ENCODE measurements at places on chromosomes 2 and 18.

GRCh38 chr2:229153951-229154350, 117.1 kb downstream of the PID1 start:
- peak; percentile 21 for DNase-seq

- DNase-seq = no peak
These were observed 46.6 kb downstream of the PIGN start for GRCh38 chr18:62140259-62140658.

DNA sequence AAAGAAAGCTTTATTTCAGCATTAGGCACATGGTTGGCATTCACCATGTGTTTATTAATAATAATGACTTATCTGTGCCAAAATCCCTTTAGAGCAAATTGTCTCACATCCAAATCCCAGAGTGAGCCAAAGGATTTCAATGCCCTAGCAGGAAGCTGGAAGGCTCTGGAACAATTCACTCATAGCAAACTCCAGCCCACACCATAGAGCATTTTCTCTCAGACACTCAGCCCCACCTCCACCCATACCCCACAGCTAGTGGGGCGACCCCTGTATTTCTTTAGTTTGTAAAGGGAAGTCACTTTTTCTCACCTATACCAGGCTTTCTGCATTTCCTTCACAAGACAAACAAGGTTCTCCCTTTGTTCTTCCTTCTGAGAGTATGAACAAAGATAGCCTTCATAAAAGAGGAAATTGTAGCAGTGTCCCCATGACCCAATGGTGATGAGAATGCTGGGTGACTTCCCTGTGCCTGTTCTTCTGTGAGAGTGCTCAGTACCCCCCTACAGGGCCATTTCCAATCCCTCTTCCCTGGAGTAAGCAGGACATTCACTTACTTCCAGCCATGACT, 100.1 kb upstream of the APCDD1 start:
- no peak for DNase-seq

GRCh38 chr2:195437521-195437920, 219.5 kb upstream of the SLC39A10 start:
- DNase-seq = no peak

GRCh38 chr2:74063486-74063885, 78.8 kb downstream of the TET3 start:
- DNase-seq = peak; percentile 64

DNA sequence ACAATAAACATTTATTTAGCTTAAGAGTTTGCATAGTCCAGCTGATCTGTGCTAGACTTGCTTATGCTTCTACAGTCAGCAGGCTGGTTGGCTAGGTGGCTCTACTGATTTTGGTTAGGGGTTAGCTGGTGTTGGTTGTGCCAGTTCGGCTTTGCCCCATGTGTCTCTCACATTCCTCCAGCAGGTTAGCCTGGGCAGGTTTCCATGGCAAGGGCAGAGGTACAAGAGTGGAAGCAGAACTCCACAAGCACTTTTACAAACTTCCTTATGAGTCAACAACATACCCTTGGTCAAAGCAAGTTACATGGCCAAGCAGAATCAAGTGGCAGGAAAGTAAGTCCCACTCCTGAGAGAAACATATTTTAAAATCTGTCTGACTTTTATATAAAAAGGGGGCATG, 82.3 kb downstream of the SS18 start:
- DNase-seq = no peak

- no peak for DNase-seq
These were observed 99.5 kb downstream of the HS1BP3 start for GRCh38 chr2:20551260-20551944.

DNA sequence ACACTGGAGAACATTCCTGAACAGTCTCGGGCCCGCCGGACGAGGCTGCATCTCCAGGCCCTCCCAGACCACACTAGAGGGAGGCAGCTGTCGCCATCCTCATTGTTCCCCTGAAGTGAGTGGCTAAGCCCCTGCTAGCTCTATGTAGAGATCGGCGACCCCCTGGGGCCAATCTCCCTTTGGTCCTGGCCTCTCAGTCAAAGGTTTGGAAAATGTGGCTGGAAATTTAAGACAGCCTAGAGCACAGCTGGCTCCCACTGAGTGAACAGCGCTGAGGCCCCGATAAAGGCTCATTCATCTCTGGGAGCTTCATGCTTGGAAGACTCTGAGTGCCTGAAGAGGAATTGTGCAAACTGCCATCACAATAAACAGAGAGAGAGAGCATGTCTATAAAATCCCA, 360.3 kb downstream of the CLIP4 start:
- DNase-seq = no peak

DNA sequence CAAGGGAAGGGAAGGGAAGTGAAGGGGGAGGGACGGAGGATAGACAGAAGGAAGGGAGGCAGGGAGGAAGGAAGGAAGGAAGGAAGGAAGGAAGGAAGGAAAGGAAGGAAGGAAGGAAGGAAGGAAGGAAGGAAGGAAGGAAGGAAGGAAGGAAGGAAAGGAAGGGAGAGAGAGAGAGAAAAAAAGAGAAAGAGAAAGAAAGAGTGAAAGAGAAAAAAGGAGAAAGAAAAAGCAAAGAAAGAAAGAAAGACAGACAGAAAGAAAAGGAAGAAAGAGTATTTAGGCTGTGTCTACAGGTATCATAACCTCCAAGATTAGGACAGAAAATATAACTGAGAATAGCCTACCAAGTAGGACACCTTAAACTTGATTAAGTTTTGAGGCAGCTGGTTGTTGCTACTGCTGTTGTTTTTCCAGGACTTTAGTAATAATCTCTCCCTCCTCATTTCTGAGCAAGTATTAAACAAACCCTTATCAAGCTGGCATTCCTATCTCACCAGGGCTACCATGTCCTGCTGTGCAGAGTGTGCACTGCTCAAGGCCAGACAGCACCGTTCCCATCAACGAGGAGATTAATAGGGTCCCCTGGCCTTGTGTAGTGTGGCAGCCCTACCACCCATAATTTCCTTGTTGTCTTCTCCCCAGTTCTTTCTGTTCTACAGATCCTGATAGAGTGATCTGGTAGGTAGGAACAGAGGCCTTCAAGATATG, 90.5 kb upstream of the FHL2 start:
- DNase-seq = no peak

DNA sequence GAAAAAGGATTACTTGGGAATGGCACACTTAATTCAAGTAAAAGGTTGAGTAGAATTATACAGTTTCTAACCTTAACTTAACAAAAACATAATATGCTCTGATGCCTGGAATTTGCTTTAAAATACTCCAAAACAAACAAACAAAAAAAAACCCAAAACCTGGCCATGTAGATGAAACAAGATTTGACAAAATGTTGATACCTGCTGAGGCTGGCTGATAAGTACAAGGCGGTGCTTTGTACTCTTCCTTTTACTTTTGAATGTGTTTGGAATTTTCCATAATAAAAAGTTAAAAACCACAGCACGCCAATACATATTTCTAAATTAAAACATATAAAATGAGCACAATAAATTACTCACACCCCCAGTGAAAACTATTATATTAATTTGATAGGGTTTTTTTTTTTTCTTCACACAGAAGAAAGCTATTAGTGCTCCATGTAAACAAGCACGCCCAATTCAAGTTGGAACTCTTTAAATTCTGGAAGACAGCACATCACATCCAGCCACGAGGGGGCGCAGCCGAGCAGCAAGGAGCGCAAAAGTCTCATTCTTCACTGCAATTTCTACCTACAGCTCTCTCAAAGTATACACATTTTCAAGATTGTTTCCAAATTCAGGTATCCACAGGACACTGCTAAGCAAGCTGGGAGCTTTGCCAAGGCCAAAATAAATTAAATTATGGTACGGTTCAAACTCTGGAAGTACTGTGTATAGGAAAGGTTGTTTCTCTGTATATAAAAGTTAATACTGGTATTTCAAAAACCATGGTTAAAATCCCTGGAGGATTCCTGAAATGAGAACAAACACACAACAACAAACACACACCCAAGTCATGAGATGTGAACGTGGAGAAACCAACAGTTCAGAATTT, 7.5 kb downstream of the SERTAD2 start:
- peak; percentile 69 for DNase-seq

GRCh38 chr2:156430236-156430979, 5.8 kb upstream of the GPD2 start:
- no peak for DNase-seq
